LoVo (cell line): ENCODE measurements at places on chromosomes 16 and 17.

DNA sequence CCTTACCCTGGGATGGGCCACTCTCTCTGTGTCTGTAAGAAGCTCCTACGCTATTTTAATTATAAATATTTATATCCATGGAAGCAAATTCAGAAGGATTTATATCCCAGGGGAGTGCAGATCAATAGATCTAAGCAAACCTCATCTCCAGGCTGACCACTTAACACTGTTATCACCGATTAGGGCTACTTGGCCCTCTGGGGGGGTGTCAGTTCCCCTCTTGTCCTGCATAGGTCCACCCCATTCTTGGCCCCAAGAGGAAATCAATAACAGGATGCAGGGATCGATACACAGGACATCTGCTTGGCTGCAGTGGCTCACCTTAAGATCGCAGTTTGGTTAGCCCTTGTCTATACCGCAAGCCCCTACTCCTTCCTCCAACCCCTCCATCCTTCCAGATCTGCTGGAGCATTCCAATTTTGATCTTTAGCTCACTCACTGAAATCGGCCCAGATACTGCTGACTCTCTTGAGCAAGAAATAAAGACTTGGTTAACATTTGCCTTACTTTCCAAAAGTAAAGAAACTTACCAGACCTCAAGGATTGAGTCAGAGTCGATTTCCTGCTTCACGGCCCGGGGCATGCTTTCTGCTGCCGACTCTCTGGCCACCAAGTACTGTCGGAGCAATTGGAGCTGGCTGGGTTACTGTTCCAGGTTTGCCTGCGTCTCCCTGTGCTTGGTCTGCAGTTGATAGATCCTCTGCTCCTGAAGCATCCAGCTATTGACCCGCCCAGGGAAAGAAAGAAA lies 112.3 kb upstream of the PMFBP1 start:
- no peak for DNase-seq

DNA sequence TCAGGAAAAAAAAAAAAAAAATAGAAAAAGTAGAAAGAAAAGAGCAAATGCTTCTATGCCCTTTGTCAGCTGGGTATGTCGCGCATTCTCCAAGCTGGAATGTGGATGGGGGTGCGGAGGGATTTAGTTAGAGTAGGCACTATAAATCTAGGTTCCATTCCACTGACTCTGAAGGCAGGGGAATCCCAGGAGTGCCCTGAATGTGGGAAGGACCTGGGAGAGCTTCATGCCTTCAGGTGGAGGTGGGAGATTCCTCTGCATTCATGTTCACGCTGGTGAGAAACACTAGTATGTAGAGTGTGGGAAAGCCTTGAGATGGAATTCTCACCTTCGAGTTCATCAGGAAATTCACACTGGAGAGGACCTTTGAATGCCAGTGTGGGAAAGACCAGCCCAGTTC lies 12.4 kb downstream of the ZNF232 start:
- DNase-seq: no peak

- peak; percentile 22 for DNase-seq
These were observed 16.0 kb upstream of the LRRC75A start for GRCh38 chr17:16507918-16508533.

- no peak for DNase-seq
These were observed 306.0 kb upstream of the RBFOX1 start for GRCh38 chr16:7026639-7027038.
